ENCODE measurements at places on chromosomes 6 and 20.
A peak's percentile ranks its signal among the peaks of the same experiment; 100 is the strongest.

- no peak for DNase-seq
These were observed 36.2 kb downstream of the FOXO3 start for GRCh38 chr6:108596956-108597355.

GRCh38 chr6:93759190-93759589 lies 339.8 kb upstream of the EPHA7 start:
- no peak for DNase-seq

- DNase-seq = no peak
These were observed 478.2 kb downstream of the CD83 start for GRCh38 chr6:14595751-14596150.

DNA sequence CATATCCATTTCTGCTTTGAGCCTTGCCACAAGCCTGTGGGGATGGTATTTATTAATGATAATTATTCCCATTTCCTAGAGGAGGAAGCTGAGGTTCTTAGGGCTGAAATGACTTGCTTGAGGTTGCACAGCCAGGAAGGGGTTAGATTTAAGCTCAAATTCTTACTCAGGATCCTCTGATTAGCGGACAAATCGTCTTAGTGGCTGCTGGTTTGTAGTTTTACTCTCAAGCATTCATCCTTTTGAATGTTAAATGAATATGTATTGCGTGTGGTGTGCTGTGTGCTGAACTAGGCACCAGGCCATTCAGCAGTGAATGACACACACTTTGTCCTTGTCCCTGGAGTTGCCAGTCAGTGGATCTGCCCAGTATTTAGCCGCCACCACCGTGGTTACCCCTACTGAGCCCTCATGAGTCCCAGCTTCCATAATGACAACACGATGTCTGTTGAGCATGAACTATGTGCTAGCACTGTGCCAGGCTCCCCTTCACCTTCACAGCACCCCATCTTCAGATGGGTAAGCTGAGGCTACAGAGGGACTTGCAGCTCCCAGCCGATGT lies 10.0 kb downstream of the PACSIN1 start:
- no peak for DNase-seq

DNA sequence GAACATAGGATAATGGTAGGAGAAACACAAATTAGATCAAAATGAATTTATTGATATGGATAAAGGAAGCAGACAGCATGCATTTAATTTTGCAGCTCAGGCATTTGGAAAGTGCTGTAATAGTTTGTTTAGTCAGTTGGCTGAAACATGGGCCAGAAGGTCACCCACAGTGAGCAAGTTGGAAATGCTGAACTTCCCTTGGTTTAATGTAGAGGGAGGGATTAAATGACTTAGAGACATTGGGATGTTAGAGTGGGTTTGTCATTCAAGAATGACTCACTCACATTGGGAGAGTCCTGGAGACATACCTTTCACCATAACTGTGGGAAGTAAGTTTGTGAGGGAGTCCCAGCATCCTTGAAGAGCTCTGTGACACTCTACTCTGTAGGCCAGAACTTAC lies 231.5 kb upstream of the PLCB4 start:
- DNase-seq = peak; percentile 54

- DNase-seq = no peak
These were observed 2.8 kb upstream of the SLC17A5 start for GRCh38 chr6:73656531-73657145.

GRCh38 chr6:81682235-81682795 lies 70.2 kb downstream of the TENT5A start:
- no peak for DNase-seq

DNA sequence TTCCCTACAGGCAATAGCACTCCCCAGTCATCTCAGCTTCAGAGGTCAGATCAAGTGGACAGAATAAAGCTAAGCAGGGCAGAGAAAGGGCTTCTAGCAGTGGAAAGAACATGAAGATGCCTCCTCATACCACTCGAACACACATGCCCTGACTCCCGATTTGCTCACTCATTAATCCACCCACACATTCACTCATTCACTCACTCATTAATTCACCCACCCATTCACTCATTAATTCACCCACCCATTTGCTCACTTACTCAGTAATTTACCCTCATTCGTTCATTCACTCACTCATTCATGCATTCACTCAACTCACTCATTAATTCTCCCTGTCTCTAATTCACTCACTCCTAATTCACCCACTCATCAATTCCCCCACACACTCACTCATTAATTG lies 43.9 kb downstream of the HNF4A start:
- DNase-seq = no peak

DNA sequence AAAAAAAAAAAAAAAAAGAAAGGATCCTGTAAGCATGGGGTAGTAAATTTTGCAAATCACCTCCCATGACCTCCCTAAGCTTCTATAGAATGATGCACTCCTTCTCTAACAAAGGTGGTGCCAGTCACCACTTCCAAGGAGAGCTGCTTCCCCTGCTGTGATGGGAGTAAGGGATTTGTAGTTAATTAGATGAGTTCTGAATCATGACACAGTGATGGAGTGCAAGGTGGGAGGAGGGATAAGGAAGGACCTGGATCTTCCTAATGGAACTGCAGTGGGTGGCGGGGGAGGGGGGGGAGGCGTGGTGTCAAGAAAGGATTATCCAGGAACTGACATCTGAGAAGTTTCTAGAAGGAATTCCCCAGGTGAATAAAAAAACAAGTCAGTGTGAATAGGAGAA lies 47.8 kb downstream of the NRN1 start:
- DNase-seq = no peak

Data from A549 (cell line).